ENCODE measurements at places on chromosomes 2 and 18.

DNA sequence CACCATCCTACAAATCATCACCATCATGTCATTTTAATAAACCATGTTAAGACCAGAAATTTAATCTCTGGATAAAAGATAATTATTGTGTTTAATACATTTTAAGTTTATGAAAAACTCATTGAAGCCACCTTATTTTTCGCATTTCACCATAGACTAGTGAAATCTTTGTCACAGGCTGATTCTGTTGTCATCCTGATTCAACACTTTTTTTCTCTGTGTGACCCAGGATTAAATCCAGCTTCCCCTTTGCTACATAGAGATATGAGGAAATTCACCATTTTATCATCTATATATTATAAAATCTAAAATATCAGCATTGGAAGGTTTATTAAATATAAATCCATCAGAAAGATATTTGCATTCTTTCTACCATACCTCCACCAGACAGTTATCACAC lies 29.2 kb upstream of the MRO start:
- DNase-seq: peak; percentile 78

GRCh38 chr2:218717262-218717661 lies 6.6 kb downstream of the TTLL4 start:
- peak; percentile 33 for DNase-seq

- peak; percentile 94 for DNase-seq
Measured at GRCh38 chr2:62038975-62039771, 133.7 kb downstream of the COMMD1 start.

DNA sequence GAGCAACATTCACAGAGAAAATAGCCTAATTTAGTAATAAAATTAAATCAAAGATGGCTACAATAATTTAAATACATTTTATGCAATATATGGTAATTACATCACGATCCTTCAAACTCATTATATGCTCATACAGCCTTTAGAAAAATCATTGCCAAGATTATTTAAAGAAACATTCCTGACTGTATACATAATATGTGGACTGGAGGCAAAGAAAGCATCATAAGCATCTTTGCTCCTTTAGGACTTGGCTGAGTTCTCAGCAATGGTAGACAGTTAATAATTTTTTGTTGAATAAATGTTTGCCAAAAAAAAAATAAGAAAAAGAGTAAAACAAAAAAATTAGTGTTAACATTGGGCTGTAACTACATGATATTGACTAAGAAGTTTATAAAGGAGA lies 26.9 kb downstream of the NCKAP5 start:
- no peak for DNase-seq

DNA sequence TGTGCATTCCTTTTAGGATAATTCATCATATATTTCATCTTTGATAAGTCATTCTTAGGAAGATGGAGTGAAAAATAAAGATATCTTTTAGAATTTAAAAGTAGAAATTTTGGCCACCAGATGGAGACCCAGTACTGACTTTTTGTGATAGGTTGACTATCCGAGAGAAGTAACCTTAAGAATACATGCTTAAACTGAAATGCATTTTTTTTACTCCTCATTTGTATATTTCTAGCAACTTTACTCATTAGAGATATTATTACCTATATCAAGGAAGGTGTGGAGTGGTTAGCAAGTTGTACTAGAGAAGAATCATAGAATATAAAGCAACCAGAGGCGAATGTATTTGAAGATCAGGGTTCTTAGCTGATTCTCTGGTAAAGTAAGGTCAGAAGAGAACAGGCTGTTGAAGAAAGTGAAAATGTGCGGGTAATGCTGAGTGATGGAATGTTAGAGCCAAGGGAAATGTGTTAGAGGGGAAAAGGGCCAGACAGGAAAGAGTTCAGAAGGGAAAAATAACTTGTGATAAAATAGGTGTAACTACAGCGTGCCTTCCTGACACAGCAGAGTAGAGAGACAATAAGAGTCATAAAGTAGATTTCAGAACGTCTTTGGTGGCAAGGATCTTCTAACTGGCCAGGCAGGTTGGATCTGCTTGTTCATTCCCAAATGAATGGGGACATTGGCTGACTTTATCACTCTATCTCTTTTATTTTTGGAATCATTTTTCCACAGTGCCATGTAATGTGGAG lies 52.3 kb downstream of the TDRD15 start:
- DNase-seq: peak; percentile 37

GRCh38 chr2:55156984-55157383 lies 75.1 kb downstream of the CLHC1 start:
- DNase-seq: no peak

GRCh38 chr2:120502761-120503160 lies 156.8 kb downstream of the INHBB start:
- DNase-seq: no peak

GRCh38 chr2:183105402-183106134 lies 18.7 kb upstream of the NUP35 start:
- DNase-seq: no peak

DNA sequence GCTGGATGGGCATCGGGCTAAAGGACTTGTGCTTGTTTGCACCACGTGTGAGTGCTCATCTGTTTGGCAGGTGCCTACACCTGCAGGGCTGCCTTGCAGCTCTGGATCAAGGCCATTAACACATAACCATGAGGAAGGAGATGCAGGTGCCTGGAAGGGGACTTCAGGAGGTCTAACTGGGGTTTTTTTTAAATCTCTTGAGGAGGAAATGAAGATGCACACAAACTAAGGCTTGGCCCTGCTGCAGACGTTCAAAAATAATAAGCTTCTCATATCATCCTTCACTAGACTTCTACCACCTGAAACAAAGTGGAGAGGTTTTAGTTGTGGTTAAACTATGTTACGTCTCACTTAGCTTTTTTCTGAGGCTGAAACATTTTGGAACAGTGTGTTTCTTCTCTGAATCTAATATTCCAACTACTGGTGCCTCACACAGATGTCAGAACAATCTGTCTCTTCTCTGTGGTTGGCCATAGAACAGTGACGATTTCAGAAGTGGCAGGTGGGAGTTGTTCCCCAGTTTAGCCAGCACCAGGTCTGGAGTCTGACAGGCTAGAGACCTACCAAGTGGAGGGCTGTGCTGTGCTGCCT lies 36.5 kb downstream of the BCL2L11 start:
- DNase-seq: no peak

GRCh38 chr2:121099329-121100290 lies 185.4 kb downstream of the TFCP2L1 start:
- no peak for DNase-seq

GRCh38 chr2:234565201-234565600 lies 68.3 kb upstream of the ARL4C start:
- DNase-seq: no peak

DNA sequence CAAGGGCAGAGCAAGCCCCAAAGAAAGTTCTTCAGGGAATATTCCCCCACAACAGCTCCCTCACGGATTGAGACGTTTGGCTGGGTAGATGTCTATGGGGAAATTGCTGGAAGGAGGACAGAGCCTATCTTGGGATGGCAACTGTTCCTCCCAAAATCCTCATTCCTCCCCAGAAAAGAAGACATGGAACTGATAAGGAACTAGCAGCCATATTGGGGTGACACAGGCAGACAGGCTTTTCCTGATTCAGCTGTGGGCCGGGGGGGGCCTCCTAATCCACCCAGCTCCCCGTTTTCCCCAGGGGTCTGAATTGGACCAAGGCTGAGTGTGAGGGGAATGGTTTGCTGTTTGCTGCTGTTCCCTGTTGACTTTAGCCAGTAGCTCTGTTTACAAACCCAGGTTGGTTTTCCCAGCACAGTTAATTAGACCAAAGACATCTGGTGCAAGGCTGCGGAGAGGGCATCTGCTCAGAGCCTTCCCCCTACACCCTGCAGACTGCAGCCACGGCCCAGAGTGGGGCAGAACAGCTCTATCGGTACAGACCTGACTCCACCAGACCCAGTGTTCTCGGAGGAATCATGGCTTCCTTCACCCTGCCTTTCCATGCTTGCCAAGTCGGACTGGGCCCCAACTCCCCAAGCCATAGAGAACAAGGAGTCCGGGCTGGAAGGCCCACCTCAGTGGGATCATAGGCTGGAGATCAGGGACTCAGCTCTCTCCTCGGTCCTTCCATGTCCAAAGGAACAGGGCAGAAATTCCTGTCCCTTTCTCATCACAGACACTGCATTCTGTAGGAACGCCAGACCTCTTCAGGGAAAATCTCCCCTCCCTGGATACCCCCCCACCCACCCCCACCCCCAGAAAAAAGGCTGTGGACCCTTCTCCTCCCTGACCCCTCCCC lies 1.7 kb upstream of the PKDCC start:
- DNase-seq: no peak

DNA sequence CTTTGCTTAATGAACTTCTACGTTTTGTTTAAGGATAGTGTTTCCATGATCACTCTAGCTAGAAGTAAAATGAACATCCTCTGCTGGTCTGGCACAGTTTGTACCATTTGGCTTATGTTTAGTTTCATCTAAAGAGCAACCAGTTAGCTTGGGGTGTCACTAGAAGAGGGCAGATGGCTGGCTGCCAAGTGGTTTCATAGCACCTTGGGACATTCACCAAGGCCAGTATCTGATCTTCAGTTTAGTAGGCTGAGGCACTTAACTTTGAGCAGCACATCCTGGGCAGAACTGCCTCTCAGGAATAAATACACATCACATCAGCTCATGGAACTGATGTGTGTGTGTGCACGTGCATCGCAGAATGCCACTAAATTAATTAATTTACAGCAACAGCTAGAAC lies 68.4 kb downstream of the NXPH2 start:
- DNase-seq: no peak

DNA sequence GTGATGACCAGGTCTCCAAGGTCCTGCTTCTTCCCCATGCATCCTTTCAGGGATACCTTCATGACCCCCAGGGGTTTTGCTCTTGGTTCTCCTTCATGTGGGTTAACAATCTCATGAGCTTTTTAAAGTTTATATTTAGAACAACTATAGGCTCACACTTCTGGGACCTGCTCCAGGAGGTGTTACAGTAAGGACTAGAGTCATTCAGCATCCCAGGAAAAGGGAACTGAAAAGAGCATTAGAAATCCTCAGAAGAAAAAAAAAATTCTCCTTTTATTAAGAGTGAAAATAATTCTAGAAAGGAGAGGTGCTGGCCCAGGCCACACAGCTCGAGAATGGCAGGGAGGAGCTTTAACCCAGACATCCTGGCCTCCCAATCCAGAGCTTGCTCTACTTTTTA lies 66.5 kb downstream of the SETBP1 start:
- DNase-seq: no peak

DNA sequence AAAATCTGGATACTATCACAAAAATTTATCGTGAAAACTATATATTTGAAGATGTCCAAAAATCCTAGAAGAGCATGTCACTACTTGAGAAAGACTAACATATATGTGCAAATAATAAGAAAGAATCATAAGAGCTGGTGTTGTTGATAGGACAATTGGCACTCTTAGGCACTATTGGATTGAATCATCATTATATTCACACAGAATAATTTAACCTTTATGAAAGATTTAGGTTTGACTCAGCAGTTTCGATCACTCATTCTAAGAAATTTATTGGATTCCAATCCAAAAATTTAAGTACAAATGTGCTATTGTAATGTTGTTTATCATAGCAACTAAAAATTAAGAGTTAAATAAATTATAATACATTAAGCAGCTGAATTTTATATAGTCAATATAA lies 503.6 kb downstream of the SPAG16 start:
- DNase-seq: no peak

GRCh38 chr2:25618676-25619075 lies 54.7 kb downstream of the DTNB start:
- no peak for DNase-seq

- peak; percentile 3 for DNase-seq
Measured at GRCh38 chr2:54081574-54081973, 33.8 kb upstream of the ACYP2 start.

DNA sequence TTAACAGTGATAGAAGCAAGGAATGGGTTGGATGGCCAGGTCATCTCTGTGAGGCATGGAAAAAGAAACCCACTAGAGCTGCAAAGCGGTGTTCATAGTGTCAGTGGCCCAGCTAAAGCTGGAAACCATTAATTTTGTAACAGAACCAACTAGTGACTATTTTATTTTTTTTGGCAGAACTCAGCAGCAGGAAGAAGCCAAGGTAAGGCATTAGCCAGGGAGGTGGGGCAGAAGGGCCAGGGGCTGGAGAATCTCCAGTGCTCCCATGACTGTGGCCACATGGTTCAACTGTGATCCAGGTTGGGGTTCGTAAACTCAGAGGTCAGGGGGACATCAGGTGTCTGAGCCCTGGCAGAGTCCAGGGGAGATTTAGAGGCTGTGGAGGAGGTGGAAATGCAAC lies 25.9 kb upstream of the YES1 start:
- DNase-seq: no peak

- no peak for DNase-seq
Measured at GRCh38 chr2:62660582-62661262, 44.8 kb upstream of the EHBP1 start.

- no peak for DNase-seq
Measured at GRCh38 chr2:49796266-49796665, 642.0 kb upstream of the FSHR start.

- no peak for DNase-seq
Measured at GRCh38 chr2:106358081-106358480, 110.1 kb downstream of the RGPD3 start.

DNA sequence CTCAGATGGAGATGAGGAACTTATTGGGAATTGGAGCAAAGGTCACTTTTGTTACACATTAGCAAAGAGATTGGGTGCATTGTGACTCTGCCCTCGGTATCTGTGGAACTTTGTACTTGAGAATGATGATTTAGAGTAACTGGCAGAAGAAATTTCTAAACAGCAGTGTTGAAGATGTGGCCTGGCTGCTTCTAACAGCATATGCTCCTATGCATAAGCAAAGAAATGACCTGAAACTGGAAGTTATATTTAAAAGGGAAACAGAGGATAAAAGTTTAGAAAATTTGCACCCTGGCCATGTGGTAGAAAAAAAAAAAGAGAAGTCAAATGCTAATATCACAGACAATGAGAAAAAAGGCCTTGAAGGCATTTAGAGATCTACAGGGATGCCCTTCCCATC lies 256.8 kb upstream of the ZC3H15 start:
- DNase-seq: no peak

DNA sequence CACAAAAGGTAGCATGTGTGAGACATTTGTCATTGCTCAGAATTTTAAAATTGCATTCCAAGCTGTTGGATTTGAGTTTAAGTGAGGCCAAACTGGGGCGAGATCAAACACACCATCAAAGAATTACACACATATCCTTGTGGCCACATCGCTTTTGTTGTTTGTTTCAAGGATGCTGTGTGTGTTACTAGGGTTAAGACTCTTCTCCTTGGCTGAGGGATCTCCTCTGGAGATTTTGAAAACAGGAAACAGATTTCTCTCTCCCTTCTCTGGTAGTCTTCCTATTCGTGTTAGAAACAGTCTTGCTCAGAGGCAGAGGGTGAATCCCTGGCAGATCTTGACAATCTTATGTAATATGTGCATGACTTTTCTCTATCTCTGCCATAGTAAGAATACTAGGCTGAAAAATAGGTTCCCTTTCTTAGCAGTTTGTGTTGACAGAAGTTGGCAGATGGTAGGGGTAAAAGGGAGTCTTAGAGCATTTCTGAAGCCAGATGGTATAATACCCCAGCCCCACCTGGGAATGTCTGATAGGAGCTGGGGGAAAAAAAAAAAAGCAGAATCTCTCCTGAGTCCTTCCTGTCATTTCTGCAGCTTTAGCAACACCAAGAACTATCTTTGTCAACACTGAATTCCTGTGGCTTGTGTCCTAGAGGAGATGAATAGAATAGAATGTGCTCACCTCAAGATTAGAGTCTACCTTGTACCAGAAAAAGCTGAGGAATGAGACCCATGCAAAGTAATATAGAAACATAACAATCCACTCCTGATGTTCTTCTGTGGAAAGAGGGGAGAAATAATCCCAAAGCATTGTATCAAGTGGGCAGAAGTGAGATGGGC lies 101.8 kb downstream of the XRCC5 start:
- DNase-seq: no peak

All from inflammatory macrophage treated with lipopolysaccharide for 4 hours (primary cell).